ENCODE measurements at places on chromosomes 3 and 15.

DNA sequence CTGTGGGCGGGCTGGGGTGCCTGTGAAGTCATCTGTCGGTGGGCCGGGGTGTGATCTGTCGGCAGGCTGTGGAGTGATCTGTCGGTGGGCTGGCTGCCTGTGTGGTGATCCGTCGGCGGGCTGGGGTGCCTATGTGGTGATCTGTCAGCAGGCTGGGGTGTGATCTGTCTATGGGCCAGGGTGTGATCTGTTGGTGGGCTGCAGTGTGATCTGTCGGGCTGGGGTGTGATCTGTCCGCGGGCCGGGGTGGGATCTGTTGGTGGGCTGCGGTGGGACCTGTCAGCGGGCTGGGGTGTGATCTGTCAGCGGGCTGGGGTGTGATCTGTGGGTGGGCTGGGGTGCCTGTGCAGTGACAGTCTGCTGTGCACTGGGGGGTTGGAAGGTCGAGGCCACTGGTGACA, 204.5 kb downstream of the XXYLT1 start:
- DNase-seq = no peak

DNA sequence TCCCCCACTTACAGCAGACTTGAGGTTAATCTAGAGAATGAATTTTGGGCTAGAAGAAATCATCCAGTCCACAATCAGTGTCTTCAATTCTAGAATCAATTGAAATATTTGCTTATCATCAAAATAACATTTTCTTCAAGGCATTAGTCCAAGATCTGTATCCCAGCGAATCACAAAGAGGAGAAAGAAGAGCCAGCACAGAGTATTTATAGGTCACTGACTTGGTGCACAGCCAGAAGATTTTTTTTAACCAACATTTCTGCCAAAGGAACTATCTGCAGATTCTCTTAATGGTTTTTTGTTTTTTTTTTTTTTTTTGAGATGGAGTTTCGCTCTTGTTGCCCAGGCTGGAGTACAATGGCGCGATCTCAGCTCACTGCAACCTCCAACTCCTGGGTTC, 178.2 kb downstream of the TNIK start:
- DNase-seq = no peak

GRCh38 chr3:191502583-191502982, 41.6 kb downstream of the PYDC2 start:
- DNase-seq = no peak

DNA sequence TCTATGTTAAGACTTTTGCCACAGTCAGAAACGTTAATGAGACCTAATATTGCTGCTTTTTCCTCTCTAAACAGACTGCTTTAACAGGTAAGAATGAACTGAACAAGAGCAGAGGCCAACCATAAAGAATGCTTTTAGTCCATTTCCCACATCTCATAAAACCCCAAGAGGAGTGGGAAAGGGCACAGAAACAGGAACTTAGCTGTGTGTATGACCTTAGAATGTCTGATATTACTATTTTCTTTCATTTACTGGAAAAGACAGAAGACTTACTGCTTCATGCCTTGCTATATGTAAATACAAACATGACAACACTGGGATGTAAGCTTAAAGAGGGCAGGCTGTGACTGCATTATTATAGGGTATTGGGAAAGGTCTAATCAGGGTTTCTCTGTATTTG, 115.0 kb downstream of the ISL2 start:
- no peak for DNase-seq

DNA sequence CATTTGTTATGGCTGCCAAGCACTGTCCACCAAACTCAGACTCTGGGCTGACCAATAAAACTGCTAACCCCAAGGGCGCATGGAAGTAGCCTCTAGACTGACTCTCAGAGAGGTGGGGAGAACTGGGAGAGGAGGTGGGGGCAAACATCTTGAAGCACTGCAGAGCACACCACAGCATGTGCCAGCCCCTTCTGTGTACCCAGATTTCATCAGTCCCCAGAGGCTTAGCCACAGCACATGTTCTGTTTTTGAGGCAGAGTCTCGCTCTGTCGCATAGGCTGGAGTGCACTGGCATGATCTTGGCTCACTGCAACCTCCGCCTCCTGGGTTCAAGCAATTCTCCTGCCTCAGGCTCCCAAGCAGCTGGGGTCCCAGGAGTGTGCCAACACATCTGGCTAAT, 119.5 kb upstream of the SPATA12 start:
- DNase-seq = no peak

- DNase-seq = peak; percentile 6
Observed at GRCh38 chr3:194787072-194787471, 101.4 kb downstream of the FAM43A start.

Measured in right forelimb (tissue), 1 donor.